Tibial nerve (tissue), 4 donors: ENCODE measurements at places on chromosomes 1 and 21. TPM values are rescaled to one million over a fixed set of nuclear protein-coding genes. Genes with fewer than 3 reads are reported as not detected.
A peak's percentile ranks its signal among the peaks of the same experiment; 100 is the strongest.

DNA sequence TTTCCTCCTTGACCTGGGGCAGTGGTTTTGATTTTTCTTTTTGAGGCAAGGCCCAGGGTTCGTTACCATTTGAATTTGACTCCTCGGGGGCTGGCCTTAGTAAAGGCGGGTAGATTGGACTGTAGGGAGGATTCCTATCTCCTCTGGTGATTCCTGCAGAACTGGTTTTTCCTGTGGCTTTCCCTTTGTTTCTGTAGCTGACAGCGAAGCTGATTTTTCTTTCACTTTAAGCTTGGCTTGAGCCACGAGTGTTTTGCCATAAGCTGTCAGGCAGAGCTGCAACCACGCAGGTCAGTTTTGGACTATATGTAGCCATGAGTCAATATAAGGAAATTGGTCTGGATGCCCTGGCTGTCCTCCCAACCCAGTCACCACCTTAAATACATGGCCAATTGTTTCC is 28.7 kb upstream of the KCNJ15 start:
- no peaks in the 10 kb centered on the region for H3K27me3 ChIP-seq
- H3K27ac ChIP-seq = no peak overlapping the region
- no peaks in the 10 kb centered on the region for H3K4me1 ChIP-seq
- H3K4me3 ChIP-seq = no peak overlapping the region
- no peak for DNase-seq
- H3K36me3 ChIP-seq = no peaks in the 10 kb centered on the region

DNA sequence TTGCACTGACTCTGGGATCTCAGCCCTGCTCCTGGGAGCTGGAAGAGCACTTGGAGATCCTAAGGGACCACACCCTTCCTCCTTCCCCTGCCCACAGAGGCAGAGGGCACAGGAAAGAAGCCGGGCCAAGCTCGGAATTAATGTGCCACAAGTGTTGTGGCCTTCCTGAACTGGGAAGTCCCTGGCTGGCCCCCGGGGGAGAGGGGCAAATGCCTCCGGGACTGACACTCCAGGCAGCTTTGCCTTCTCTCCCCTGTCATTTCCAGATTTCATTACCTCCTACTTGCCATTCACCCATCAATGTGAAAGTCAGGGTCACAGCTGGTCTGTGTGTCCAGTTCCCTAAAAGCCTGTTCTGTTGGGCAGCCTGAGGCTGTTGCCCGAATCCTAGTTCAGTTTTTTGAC is 21.7 kb downstream of the SESN2 start:
- no peaks in the 10 kb centered on the region for H3K36me3 ChIP-seq
- no peak for DNase-seq
- no peak overlapping the region for H3K4me3 ChIP-seq
- H3K27ac ChIP-seq = no peak overlapping the region
- H3K27me3 ChIP-seq = no peaks in the 10 kb centered on the region

- H3K27me3 ChIP-seq = no peaks in the 10 kb centered on the region
- H3K4me3 ChIP-seq = no peak overlapping the region
- no peaks in the 10 kb centered on the region for H3K36me3 ChIP-seq
- no peak overlapping the region for H3K27ac ChIP-seq
- H3K4me1 ChIP-seq = no peaks in the 10 kb centered on the region
These were observed 87.6 kb downstream of the DRAM2 start for GRCh38 chr1:111052246-111052645.

ADORA3 gene
- 17.5 TPM for total RNA-seq

DNA sequence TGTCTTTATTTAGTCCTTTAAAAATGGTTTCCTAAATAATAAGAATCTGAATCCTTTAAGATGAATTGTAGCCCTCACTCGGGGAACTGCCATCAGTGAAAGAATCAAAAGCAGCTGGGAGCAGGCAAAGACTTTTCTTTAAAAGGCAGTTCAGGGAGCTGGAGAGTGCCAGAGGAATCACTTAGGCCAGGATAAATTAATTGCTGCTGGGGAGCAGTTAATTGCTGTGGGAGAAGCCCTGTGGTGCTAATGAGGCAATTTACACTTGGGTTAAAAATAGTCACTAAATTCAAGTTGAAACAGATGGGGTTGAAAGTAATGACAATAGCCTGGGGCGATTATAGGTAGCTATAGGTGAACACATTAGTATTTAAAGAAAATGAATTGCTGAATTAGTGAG is 38.7 kb upstream of the COL24A1 start:
- H3K4me1 ChIP-seq = no peaks in the 10 kb centered on the region
- H3K4me3 ChIP-seq = no peak overlapping the region

RNF207 gene
- total RNA-seq = 128 TPM

DNA sequence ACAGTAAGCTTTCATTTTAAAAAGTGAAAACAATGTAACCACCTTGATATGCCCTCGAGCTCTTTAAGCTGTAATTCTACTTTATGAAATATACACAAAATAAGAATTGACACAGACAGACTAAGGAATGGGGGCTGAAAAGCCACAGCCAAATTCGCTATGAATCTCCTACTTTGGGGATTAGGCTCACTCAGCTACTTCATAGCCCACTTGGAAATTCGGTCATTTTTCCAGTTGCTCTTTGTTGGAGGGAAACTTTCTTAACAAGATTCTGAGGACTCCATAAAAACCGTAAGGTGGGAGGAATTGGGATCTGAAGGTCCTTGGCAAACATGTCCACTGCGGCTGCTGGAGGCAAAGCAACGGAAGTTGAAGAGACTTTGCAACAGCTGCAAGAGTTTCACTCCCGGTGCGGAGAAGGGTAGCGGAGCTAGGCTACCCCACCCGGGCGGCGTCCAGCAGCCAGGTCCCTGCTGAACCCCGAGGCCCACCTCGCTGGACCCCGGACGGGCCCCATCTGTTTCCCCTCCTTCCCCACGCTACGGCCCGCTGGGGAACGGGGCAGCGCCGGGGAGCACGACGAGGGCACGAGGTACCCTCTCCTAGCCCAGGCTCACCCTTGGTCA is 634 bp downstream of the MYCBP start:
- peak overlapping the region; percentile 48 for H3K27ac ChIP-seq
- no peaks in the 10 kb centered on the region for H3K27me3 ChIP-seq
- no peaks in the 10 kb centered on the region for H3K4me1 ChIP-seq
- peaks cover 2% of the 10 kb centered on the region for H3K36me3 ChIP-seq
- no peak for DNase-seq
- H3K4me3 ChIP-seq = peak overlapping the region; percentile 74

GRCh38 chr1:155680531-155680930 is 8.0 kb downstream of the YY1AP1 start:
- no peak overlapping the region for H3K27ac ChIP-seq
- DNase-seq = no peak
- no peaks in the 10 kb centered on the region for H3K27me3 ChIP-seq
- peaks cover 5% of the 10 kb centered on the region for H3K4me1 ChIP-seq
- H3K4me3 ChIP-seq = no peak overlapping the region

DNA sequence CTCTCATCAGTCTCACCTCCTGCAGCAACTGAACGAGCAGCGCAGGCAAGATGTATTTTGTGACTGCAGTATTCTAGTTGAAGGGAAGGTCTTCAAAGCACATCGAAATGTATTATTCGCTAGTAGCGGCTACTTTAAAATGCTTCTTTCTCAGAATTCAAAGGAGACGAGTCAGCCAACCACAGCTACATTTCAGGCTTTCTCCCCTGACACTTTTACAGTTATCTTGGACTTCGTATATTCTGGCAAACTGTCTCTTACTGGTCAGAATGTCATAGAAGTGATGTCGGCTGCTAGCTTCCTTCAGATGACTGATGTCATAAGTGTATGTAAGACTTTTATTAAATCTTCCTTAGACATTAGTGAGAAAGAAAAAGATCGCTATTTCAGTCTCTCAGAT is 53.7 kb downstream of the ZBTB8A start:
- H3K36me3 ChIP-seq = peaks cover 60% of the 10 kb centered on the region
- H3K4me1 ChIP-seq = no peaks in the 10 kb centered on the region
- no peak for DNase-seq
- H3K27me3 ChIP-seq = no peaks in the 10 kb centered on the region
- H3K27ac ChIP-seq = no peak overlapping the region

DNA sequence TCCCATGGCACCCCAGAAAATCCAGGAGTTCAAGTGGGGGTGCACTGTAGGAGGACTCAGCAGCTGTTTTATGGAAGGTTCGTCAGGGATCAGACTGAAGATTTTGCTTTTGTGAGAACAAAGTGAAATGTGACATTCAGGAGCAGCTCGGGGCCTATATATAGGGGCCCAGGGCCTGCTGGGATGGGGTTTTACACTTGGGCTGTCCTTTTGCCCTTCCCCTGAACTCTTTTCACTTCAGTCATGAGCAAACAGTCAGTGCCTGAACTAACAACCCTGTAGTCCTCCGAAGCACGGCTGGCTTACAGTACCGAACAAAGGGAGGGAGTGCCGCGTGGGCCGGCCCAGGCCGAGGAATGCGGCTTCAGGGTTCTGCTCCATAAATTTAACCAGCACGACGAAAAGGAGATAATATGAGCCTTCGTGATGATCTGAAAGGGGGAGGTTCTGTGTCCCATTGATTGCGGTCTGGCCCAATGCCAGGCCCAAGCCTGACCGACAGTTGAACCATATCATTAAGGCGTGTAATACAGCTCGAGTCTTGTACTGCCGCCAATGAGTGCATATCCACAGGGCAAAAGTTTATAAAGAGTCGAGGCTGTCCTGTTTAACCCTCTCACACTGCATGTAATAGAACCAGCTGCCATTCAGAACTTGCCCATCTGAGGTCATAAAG is 139.9 kb downstream of the DHRS3 start:
- peak; percentile 86 for DNase-seq
- peak overlapping the region; percentile 8 for H3K4me3 ChIP-seq
- H3K36me3 ChIP-seq = no peaks in the 10 kb centered on the region
- peaks cover 100% of the 10 kb centered on the region for H3K4me1 ChIP-seq
- H3K27ac ChIP-seq = peak overlapping the region; percentile 43

- no peak overlapping the region for H3K27ac ChIP-seq
- H3K4me1 ChIP-seq = no peaks in the 10 kb centered on the region
- H3K27me3 ChIP-seq = no peaks in the 10 kb centered on the region
- no peaks in the 10 kb centered on the region for H3K36me3 ChIP-seq
- H3K4me3 ChIP-seq = no peak overlapping the region
These were observed 659.9 kb downstream of the USP25 start for GRCh38 chr21:16389643-16390042.

DNA sequence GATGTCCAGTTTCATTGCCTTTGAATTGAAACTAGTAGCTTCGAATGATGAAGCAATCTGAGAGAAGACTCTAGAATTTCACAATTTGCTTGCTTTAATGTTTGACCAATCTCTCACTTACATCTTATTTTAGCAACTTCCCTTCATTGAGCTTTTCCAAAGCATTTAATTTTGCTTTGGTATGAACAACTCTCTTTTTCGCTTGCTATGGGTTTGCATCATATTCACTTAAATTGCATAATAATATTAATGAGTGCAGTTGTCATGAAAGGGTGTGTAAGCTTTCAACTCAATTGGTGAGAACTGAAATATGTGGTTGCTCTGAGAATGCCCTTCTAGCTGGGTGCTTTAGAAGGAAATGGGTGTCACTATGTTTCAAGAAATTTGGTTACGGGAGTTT is 309.2 kb downstream of the HLX start:
- no peaks in the 10 kb centered on the region for H3K27me3 ChIP-seq
- no peak for DNase-seq
- H3K27ac ChIP-seq = no peak overlapping the region
- no peaks in the 10 kb centered on the region for H3K4me1 ChIP-seq
- no peaks in the 10 kb centered on the region for H3K36me3 ChIP-seq

DNA sequence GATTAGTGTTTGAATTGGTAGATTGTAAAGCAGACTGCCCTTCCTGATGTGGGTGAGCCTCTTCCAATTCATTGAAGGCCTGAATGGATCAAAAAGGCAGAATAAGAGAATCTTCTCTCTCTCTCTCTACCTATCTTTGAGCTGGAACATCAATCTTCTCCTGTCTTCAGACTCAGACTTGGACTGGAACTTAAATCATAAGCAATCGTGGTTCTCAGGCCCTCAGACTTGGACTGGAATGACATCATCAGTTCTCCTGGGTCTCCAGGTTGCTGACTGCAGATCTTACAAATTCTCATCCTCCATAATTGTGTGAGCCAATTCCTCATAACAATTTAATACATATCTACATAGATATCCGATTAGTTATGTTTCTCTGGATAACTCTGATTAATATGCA is 66.8 kb downstream of the IER5 start:
- H3K27me3 ChIP-seq = no peaks in the 10 kb centered on the region
- H3K27ac ChIP-seq = no peak overlapping the region
- DNase-seq = no peak
- no peak overlapping the region for H3K4me3 ChIP-seq
- H3K4me1 ChIP-seq = peaks cover 22% of the 10 kb centered on the region

MFAP2 gene
- total RNA-seq = 5.9 TPM

- no peak for DNase-seq
- no peak overlapping the region for H3K4me3 ChIP-seq
- H3K27ac ChIP-seq = no peak overlapping the region
- H3K36me3 ChIP-seq = no peaks in the 10 kb centered on the region
These were observed 46.4 kb downstream of the ELF3 start for GRCh38 chr1:202056644-202057334.

DCST2 gene
- 4.2 TPM for total RNA-seq

DNA sequence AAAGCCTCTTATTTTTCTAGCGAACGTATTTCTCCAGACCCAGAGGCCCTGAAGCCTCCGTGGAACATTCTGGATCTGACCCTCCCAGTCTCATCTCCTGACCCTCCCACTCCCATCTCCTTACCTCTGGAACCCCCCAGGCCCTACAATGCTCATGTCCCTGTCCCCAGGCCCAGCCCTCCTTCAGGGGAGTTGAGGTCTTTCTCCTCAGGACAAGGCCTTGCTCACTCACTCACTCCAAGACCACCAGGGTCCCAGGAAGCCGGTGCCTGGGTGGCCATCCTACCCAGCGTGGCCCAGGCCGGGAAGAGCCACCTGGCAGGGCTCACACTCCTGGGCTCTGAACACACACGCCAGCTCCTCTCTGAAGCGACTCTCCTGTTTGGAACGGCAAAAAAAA is 68.7 kb downstream of the ALPL start:
- H3K36me3 ChIP-seq = no peaks in the 10 kb centered on the region
- no peak overlapping the region for H3K27ac ChIP-seq
- no peaks in the 10 kb centered on the region for H3K4me1 ChIP-seq
- no peak overlapping the region for H3K4me3 ChIP-seq

DNA sequence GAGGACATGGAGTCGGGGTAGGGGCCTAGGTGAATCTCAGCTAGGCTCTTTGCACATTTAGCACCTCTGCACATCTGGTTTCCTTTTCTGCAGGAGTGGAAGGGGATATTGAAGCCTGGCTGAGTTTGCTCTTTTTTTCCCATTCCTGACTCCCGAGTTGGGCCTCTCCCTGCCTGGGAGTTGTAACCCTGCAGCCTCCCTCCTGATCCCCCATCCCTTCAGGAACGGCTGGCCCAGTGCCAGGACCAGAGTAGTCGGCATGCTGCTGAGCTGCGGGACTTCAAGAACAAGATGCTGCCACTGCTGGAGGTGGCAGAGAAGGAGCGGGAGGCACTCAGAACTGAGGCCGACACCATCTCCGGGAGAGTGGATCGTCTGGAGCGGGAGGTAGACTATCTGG is 836 bp downstream of the OLFML3 start:
- H3K36me3 ChIP-seq = no peaks in the 10 kb centered on the region
- peak; percentile 61 for DNase-seq
- peak overlapping the region; percentile 8 for H3K4me3 ChIP-seq
- no peaks in the 10 kb centered on the region for H3K27me3 ChIP-seq
- peaks cover 36% of the 10 kb centered on the region for H3K4me1 ChIP-seq

GRCh38 chr1:90550626-90551406 is 166.3 kb downstream of the BARHL2 start:
- no peaks in the 10 kb centered on the region for H3K36me3 ChIP-seq
- H3K27me3 ChIP-seq = no peaks in the 10 kb centered on the region
- H3K4me3 ChIP-seq = no peak overlapping the region
- H3K27ac ChIP-seq = no peak overlapping the region
